ENCODE measurements at places on chromosomes 11 and 22. TPM values are rescaled to one million over a fixed set of nuclear protein-coding genes. Genes with fewer than 3 reads are reported as not detected.

GGT1 gene
- 2.2 TPM for total RNA-seq

FDXACB1 gene
- 3.4 TPM for total RNA-seq

PANX2 gene
- total RNA-seq: 0.17 TPM

LPXN gene
- total RNA-seq: 6.1 TPM

PKP3 gene
- total RNA-seq: 1.9 TPM

GGTLC2 gene
- total RNA-seq: not detected

OTOG gene
- total RNA-seq: not detected

PLEKHA7 gene
- 3.1 TPM for total RNA-seq

PIK3IP1 gene
- total RNA-seq: 9.5 TPM

C11orf87 gene
- not detected for total RNA-seq

FOLH1 gene
- not detected for total RNA-seq

MPST gene
- 148 TPM for total RNA-seq

PRG2 gene
- total RNA-seq: not detected

TRIM64 gene
- total RNA-seq: not detected

TP53I11 gene
- 46.5 TPM for total RNA-seq
